WTC11 (cell line): ENCODE measurements at places on chromosomes 4 and X. TPM values are rescaled to one million over a fixed set of nuclear protein-coding genes. Genes with fewer than 3 reads are reported as not detected.

- no peaks in the 10 kb centered on the region for H3K36me3 ChIP-seq
- no peak overlapping the region for H3K4me3 ChIP-seq
- peaks cover 7% of the 10 kb centered on the region for H3K4me1 ChIP-seq
- peak; percentile 41 for DNase-seq
These were observed 37.1 kb upstream of the ELF2 start for GRCh38 chr4:139214039-139214534.

GRCh38 chrX:51851507-51852085 is 41.8 kb upstream of the MAGED1 start:
- H3K27ac ChIP-seq, result peak overlapping the region; percentile 100
- H3K27me3 ChIP-seq, result no peaks in the 10 kb centered on the region
- no peak for DNase-seq

TEC gene
- 8.8 to 10.5 TPM (median 9.2 TPM) in 3 replicates for total RNA-seq

DNA sequence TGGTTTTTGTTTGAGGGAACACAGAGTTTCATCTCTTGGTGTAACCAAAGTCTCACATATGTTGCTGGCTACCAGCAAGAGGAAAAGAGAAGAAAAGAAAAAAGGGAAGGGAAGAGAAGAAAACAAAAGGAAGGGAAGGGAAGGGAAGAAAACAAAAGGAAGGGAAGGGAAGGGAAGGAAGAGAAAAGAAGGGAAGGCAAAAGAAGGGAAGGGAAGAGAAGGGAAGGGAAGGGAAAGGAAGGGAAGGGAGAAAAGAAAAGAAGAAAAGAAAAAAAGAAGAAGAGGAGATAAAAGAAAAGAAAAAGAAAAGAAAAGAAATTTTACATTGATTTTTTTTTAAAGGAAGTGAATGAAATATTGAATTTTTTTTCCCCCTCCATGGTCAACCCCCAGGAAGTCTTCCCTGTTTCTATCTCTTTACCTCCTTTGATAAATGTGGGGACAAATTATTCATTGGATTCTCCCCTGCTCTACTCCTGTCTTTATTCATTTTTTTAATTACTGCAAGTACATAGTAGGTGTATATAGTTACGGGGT is 228.0 kb downstream of the SHOX start:
- no peak overlapping the region for H3K27ac ChIP-seq
- H3K4me1 ChIP-seq, result peaks cover 15% of the 10 kb centered on the region
- DNase-seq, result no peak
- no peaks in the 10 kb centered on the region for H3K36me3 ChIP-seq
- no peak overlapping the region for H3K4me3 ChIP-seq
- H3K27me3 ChIP-seq, result no peaks in the 10 kb centered on the region

MUC7 gene
- not detected in 3 replicates for total RNA-seq

DNA sequence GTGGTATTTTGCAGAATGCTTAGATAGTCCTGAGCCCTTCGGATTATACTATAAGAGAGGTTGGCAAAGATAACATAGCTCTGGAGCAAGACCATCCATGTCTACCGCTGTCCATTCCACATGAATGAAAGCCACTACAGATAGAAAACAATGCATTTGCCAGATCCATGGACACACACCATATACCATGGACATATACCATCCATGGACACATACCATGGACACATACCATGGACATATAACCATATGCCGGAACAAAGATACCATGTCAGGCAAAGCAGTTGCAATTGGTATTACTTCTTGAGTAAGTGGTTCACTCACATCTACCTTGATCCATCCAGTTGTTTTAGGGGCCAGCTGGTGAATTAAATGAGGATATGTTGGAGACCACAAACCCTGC is 53.2 kb upstream of the ATP6AP2 start:
- no peak overlapping the region for H3K27ac ChIP-seq
- H3K4me1 ChIP-seq, result peaks cover 8% of the 10 kb centered on the region
- DNase-seq, result no peak
- no peak overlapping the region for H3K4me3 ChIP-seq
- no peaks in the 10 kb centered on the region for H3K27me3 ChIP-seq

DNA sequence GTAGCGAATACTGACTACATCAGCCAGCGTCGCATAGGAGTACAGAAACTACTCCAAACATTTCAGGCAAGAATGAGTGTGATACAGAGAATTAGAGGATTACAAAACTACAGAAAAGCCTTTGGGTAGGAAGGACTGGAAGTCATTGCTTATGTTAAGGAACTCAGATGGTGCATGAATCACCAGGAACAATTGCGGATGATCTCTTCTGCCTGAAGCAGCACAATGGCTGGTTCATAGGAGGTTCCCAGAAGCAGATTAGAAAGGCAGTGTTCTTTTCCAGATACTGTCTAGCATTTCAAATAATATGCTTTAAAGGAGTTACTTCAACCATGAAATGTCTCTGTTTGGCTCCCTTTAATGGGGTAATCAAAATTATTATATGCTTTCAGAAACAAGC is 42.5 kb upstream of the MAP9 start:
- no peaks in the 10 kb centered on the region for H3K4me1 ChIP-seq
- H3K4me3 ChIP-seq, result no peak overlapping the region
- no peak for DNase-seq
- no peaks in the 10 kb centered on the region for H3K36me3 ChIP-seq

- peaks cover 18% of the 10 kb centered on the region for H3K27me3 ChIP-seq
- peaks cover 24% of the 10 kb centered on the region for H3K4me1 ChIP-seq
- H3K4me3 ChIP-seq, result peak overlapping the region; percentile 99
- H3K36me3 ChIP-seq, result peaks cover 9% of the 10 kb centered on the region; the same call in 1 of the 2 replicates
- no peak for DNase-seq
- peak overlapping the region; percentile 84 for H3K27ac ChIP-seq
These were observed 686 bp downstream of the FIP1L1 start for GRCh38 chr4:53378171-53378482.

- H3K4me1 ChIP-seq, result peaks cover 27% of the 10 kb centered on the region
- peaks cover 13% of the 10 kb centered on the region for H3K36me3 ChIP-seq
- peak within 1 kb of the TSS; percentile 90 for H3K4me3 ChIP-seq
- H3K27ac ChIP-seq, result peak within 1 kb of the TSS; percentile 98
- peaks cover 29% of the 10 kb centered on the region for H3K27me3 ChIP-seq
These were observed at the start of gene HERC5 for GRCh38 chr4:88456670-88457306. TSS of gene HERC5 (plus strand) at chr4:88457119. CDS start at chr4:88457270, 151 bp downstream.

- DNase-seq, result no peak
- peaks cover 6% of the 10 kb centered on the region; the same call in 1 of the 2 replicates for H3K36me3 ChIP-seq
- no peak overlapping the region for H3K4me3 ChIP-seq
- no peaks in the 10 kb centered on the region; the same call in 1 of the 2 replicates for H3K27me3 ChIP-seq
- no peak overlapping the region for H3K27ac ChIP-seq
These were observed 32.9 kb downstream of the ZFYVE28 start for GRCh38 chr4:2385516-2385915.

GASK1B gene
- total RNA-seq, result 0.23 to 0.32 TPM (median 0.24 TPM) in 3 replicates

ALPK1 gene
- total RNA-seq, result 0.37 to 0.57 TPM (median 0.50 TPM) in 3 replicates

ADRA2C gene
- 19.8 to 21.8 TPM (median 20.7 TPM) in 3 replicates for total RNA-seq

GRCh38 chrX:116272322-116272721 is 101.8 kb downstream of the AGTR2 start:
- no peak for DNase-seq
- H3K4me1 ChIP-seq, result peaks cover 6% of the 10 kb centered on the region
- H3K36me3 ChIP-seq, result no peaks in the 10 kb centered on the region

DNA sequence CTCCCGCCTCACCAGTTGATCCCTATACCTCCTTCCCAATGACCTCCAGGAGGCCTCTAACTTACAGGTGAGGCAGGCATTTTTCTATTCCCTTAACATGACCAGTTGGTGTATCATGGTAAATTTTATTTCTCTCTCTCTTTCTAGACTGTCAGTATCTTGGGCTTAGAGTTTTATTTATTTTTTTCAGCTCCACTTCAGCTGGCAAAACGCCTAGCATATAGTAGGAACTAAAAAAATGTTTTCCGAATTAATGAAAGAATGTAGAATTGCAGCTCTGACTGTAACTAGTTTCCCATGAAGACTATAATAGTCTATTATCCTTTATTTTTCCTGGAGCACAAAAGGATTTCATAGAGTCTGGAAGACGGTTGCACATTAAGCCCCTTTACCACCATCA is 84.8 kb downstream of the PDE5A start:
- H3K4me3 ChIP-seq, result no peak overlapping the region
- H3K27ac ChIP-seq, result no peak overlapping the region
- DNase-seq, result no peak
- no peaks in the 10 kb centered on the region for H3K4me1 ChIP-seq
